ENCODE measurements at places on chromosomes 5 and 9.

GRCh38 chr5:56175021-56175420 is 58.1 kb downstream of the ANKRD55 start:
- no peak for DNase-seq

DNA sequence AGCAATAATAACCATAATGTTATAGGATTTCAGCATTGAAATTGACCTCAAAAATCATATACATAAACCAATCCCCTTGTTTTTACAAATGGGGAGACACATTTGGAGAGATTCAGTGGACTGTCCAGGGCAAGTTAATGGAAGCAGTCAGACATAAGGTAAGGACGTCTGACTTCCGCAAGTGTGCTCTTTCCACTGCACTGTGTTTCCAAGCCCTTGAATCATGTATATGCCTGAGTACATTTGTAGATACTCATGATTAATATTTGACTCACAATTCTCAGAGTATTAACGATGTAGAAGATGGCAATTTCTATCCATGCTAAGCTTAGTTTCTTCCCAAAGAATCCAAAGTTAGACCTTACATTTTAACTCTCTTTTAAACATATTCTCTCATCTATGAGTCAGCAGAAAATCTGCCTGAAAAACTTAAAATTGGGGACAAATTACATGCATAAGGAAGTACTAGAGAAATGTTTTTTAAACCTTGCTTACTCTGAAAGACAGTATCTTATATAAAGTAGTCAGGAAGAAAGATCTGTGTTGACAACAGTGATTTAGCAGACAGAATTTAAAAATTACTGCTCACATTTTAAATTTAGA is 165.3 kb downstream of the NFIB start:
- no peak for DNase-seq

DNA sequence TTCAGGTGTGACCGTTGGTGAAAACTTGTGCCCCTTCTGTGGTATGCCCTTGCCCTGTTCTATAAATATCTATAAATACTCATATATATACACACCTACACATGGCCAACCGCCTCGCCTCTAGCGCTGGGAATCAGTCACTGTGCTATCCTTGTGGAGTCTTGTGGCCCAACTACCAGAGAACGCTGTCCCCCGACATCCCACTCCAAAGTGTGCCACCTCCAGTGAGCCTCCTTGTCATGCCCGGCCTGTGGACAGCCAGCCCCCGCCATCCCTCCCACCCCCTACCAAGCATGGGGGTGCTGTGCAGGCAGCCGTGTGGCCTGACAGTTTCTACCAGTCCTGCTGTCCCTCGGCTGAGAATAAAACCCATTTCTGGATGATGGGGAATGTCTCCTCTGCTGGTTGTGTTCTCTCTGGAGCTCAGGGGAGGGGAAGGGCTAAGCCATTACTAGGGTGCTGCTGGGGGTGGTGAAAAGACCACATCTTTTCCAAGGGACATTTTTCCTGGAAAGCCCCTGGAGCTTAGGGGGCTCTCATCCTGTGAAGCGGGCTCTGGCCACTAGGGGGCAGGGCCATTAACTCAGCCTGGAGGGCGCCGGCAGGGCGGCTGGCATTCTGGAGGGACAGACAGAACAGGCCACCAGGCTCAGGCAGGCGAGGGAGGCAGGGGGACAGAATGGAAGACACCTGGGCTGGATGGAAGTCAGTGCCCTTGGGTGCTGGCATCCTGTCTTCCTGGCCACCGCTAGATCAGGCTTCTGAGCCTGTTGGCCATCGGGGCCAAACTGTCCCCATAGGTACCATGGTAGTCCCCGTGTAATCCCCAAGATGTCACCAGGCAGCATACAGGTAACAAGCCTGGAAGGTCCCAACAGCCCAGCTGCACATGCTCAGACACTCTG is 20.7 kb downstream of the GOLGA2 start:
- DNase-seq: peak; percentile 50

DNA sequence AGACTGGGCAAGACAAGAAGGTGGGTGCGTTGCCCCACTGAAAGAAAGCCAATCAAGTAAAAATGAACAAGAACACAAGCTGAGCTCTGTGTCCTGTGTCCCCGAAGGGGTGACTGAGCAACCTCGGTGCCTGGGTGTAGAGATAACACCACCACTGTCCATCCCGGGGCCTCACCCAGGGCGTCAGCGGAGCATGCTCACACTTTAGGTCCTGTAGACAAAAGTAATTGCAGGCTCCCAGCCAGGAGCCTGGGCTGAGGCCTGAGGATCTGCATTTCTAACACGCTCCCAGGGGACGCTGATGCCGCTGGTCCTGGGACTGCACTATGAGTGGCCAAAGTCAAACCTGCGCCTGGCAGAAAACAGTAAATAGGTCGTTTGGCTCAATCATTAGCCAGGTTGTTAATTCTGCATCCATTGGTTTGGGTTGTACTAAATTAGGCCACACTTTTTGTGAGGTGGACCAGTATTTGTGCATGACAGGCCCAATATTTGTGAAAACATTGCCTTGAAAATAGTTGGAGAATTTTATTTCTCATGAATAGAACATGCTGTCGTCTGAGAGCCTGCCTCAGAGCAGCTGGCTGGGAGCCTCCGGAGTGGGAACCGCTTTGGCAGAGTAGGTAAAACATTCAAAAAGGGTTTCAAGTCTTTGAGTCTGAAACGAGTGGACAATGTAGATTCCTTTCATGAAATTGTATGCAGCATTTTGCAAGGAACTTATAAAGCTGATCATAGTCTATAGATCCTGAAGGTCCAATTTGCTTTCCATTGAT is 38.3 kb downstream of the ANKRD33B start:
- no peak for DNase-seq

- DNase-seq: no peak
Observed at GRCh38 chr9:114235033-114235661, 79.8 kb downstream of the COL27A1 start.

GRCh38 chr5:87844866-87845265 is 423.8 kb downstream of the TMEM161B start:
- DNase-seq: no peak

DNA sequence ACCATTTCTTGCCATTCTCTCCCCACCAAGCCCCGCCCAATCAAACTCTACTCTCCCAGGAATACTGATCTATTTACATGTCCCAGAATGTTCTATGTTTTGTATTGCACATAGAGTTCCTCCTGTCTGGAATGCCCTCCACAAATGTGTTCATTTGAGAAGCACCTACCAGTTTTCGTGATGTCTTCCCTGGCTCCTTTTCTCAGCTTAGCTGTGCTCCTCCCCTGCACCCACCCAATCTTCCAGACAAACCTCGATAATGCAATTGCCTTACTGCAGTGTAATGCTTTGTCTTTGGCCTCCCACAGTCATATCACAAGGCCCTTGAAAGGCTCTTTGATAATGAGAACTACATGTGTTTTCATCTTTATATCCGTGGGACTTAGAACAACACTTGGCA is 214.5 kb upstream of the ANKRD55 start:
- no peak for DNase-seq

GRCh38 chr5:120146787-120147186 is 317.3 kb upstream of the PRR16 start:
- DNase-seq: no peak
